Osteoblast (primary cell): ENCODE measurements at places on chromosomes 7 and 10. TPM values are rescaled to one million over a fixed set of nuclear protein-coding genes. Genes with fewer than 3 reads are reported as not detected.

DNA sequence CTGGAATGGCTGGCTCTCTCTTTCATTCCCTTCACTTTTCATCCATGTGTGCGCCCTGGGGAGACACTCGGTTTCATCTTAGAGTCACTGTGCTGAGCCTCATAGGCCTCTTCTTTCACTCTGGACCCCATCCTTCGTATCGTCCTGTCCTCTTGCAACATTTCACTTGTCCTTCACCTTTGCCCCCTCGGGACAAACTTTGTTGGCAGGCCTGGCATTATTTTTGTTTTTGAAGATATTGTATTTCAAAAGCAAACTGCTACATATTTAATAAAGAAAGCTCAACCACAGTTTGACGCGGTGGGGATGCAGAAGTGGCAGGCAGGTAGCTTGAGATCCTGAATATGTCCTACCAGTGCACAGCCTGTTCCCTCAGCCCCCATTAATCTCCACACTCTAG is 36.6 kb downstream of the HIPK2 start:
- peaks cover under 1% of the 10 kb centered on the region for H3K36me3 ChIP-seq
- DNase-seq = no peak
- H3K27me3 ChIP-seq = no peaks in the 10 kb centered on the region
- peak overlapping the region; percentile 68 for H3K27ac ChIP-seq
- peaks cover 89% of the 10 kb centered on the region for H3K4me1 ChIP-seq

GRCh38 chr7:137331378-137331777 is 12.2 kb downstream of the PTN start:
- H3K27me3 ChIP-seq = no peaks in the 10 kb centered on the region
- H3K27ac ChIP-seq = no peak overlapping the region
- peaks cover 9% of the 10 kb centered on the region for H3K4me1 ChIP-seq
- no peak overlapping the region for H3K4me3 ChIP-seq
- peak; percentile 45 for DNase-seq
- H3K36me3 ChIP-seq = no peaks in the 10 kb centered on the region

DNA sequence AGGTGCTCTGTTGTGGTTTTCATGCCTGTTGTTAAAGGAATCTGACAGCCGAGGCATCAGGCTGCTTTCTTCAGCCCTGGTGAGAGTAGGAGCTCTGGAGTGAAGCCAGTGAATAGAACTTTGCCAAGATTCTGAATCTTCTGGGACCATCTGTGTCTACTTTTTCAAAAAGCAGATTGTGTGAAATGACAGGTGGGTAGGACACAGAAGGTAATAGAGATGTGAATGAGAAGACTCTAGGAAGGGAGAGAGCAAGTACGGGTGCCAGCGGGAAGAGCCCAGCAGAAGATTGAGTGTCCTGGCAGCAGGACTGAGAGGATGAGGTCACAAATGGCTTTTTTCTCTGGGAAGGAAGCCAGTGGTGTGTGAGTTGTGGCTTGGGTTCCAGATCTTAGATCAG is 429.2 kb downstream of the SDK1 start:
- no peaks in the 10 kb centered on the region for H3K27me3 ChIP-seq
- no peak overlapping the region for H3K4me3 ChIP-seq
- no peak overlapping the region for H3K27ac ChIP-seq
- no peak for DNase-seq
- no peaks in the 10 kb centered on the region for H3K4me1 ChIP-seq

The SFTPA1 gene
- not detected in 2 replicates for total RNA-seq

The GOLGA7B gene
- total RNA-seq = under 0.01 TPM in 1 of 2 replicates, not detected in the other

DNA sequence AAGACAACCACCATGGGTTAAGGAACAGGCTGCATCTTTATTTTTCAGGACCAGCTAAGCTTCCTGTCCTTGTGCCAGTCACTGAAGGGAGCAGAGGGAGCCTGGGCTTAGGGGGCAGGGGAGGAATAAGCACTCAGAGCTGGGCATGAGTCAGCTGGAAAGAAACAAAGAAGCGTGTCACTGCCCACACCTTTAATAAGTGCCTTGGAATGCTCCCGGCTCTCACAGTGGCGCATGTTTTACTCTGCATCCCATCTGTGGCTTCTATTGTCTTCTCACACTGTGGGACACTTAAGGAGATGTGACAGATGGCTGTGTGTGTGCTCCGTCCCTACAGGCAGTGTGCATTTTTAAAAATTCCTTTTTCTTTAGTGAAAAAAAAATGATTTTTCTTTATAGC is 71.7 kb downstream of the MTURN start:
- DNase-seq = peak; percentile 87
- no peak overlapping the region for H3K27ac ChIP-seq
- no peaks in the 10 kb centered on the region for H3K36me3 ChIP-seq
- peaks cover 5% of the 10 kb centered on the region for H3K4me1 ChIP-seq

GRCh38 chr10:103967448-103968071 is 620 bp downstream of the SLK start:
- no peaks in the 10 kb centered on the region for H3K36me3 ChIP-seq
- peak overlapping the region; percentile 73 for H3K27ac ChIP-seq
- H3K4me1 ChIP-seq = peaks cover 9% of the 10 kb centered on the region
- DNase-seq = peak; percentile 95
- peak overlapping the region; percentile 96 for H3K4me3 ChIP-seq

The CCDC146 gene
- 2.4 and 5.1 TPM in 2 replicates for total RNA-seq

GRCh38 chr10:122513053-122513452 is 47.5 kb upstream of the DMBT1 start:
- peaks cover 44% of the 10 kb centered on the region for H3K36me3 ChIP-seq
- no peaks in the 10 kb centered on the region for H3K27me3 ChIP-seq
- peaks cover 25% of the 10 kb centered on the region for H3K4me1 ChIP-seq
- no peak overlapping the region for H3K4me3 ChIP-seq

GRCh38 chr7:94556028-94556427 is 46.4 kb downstream of the CASD1 start:
- no peak for DNase-seq
- H3K4me3 ChIP-seq = no peak overlapping the region
- H3K27ac ChIP-seq = no peak overlapping the region
- no peaks in the 10 kb centered on the region for H3K36me3 ChIP-seq
- H3K27me3 ChIP-seq = no peaks in the 10 kb centered on the region

The ZNF365 gene
- total RNA-seq = 9.1 and 9.8 TPM in 2 replicates

- H3K4me3 ChIP-seq = no peak overlapping the region
- H3K4me1 ChIP-seq = peaks cover 14% of the 10 kb centered on the region
- no peaks in the 10 kb centered on the region for H3K27me3 ChIP-seq
- no peak for DNase-seq
These were observed 2.1 kb downstream of the ADK start for GRCh38 chr10:74153123-74153522.

GRCh38 chr10:97229322-97230015 is 43.7 kb upstream of the SLIT1 start:
- H3K27me3 ChIP-seq = no peaks in the 10 kb centered on the region
- peak overlapping the region; percentile 49 for H3K27ac ChIP-seq
- H3K36me3 ChIP-seq = peaks cover 5% of the 10 kb centered on the region
- H3K4me1 ChIP-seq = peaks cover 26% of the 10 kb centered on the region

The GIMAP5 gene
- not detected in 2 replicates for total RNA-seq
